Neuronal stem cell (in vitro differentiated cells): ENCODE measurements at places on chromosomes 4 and X.

- no peak for DNase-seq
These were observed 288.3 kb downstream of the CHIC1 start for GRCh38 chrX:73851014-73852009.

DNA sequence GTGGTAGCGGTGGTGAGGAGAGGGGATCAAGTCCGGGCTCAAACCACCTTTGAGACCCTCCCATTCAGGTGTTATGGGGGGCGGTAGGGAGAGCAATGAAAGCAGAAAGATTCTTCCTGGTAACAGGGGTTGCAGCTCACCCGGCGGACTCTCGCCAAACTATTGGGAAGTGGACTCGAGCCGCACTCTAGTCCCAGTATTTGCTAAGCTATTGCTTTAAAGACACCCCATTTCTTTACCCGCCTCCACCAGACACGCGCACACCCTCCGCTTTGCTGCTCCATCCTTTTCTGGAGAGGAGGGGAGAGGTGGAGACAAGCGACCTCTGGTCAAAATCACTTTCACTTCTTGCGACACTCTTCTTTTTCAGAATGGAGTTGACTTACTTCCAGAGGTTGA, 625 bp upstream of the GABRA4 start:
- DNase-seq: no peak

DNA sequence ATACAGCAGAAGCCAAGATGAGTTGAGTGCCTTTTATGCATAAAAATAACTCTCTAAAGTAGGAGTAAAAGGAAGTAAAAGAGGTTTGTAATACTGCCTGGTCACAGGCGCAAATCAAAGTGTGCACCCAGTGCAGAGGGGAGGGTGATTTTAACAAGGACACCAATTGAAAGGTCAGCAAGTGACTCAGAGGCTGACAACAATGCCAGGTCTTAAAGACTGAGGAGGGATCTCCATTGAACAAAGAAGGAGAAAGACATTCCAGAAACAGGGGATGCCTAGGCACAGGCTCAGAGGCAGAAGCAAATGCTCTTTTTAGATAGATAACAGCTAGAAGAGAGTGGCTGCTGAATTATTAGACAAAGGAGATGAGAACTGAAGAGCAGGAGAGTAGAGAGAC, 297.4 kb upstream of the VCX start:
- peak; percentile 6 for DNase-seq

GRCh38 chr4:40632080-40632479, 2.4 kb upstream of the RBM47 start:
- no peak for DNase-seq

- no peak for DNase-seq
These were observed 34.8 kb downstream of the DOCK11 start for GRCh38 chrX:118530219-118530911.

DNA sequence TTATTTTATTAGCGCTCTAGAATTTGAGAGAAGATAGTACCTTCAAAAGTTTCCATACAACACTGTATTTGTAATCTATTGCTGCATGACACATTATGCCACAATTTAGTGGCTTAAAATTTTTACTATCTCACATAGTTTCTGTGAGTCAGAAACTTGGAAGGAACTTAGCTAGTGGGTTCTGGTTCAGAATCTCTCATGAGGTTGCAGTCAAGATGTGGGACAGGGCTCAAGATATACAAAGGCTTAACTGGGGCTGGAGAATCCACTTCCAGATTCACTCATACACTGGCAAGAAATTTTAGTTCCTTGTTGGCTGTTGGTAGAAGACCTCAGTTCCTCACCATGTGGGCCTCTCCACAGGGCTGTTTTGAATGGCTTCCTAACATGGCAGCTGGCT, 11.5 kb upstream of the C4orf54 start:
- DNase-seq: no peak

DNA sequence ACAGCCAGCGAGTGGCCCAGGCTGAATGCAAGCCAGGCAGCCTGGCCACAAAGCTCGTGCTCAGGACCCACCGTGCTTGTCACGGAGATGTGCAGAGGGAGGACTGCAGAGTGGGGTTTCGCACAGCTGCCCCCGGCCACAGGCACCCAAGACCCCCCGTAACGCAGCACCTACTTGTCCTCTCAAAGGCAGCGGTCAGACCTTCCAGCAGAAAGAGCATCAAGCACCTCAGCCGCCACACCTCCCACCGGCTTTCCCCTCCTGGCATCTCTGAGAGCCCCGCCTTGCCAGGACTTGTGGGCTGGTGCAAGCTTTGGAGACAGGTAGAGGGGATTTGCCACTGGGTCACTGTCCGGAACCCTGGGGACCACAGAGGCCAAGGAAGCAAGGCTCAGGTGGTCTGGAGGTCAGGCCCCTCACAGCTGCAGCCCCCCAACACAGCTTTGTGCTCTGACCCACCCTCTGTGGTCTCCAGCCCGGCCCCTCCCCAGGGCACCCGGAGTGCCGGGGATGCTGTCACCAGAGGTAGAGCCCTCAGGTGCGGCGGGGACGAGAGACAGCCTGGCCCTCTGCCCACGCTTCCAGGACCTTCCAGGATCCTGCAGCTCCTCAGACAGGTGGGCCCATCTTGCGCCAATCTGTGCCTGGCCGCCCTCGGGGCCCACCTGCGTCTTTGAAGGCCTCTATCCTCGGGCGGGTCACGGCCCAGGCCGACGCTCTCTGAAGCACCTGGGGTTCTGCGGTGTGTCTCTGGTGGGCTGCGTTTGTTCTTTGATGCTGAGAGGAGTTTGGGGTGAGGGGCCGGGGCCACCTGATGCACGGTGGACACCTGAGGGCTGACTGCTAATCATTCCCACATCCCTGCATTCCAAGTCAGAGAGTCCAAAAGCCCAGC, 34.4 kb upstream of the HMX1 start:
- DNase-seq: no peak

DNA sequence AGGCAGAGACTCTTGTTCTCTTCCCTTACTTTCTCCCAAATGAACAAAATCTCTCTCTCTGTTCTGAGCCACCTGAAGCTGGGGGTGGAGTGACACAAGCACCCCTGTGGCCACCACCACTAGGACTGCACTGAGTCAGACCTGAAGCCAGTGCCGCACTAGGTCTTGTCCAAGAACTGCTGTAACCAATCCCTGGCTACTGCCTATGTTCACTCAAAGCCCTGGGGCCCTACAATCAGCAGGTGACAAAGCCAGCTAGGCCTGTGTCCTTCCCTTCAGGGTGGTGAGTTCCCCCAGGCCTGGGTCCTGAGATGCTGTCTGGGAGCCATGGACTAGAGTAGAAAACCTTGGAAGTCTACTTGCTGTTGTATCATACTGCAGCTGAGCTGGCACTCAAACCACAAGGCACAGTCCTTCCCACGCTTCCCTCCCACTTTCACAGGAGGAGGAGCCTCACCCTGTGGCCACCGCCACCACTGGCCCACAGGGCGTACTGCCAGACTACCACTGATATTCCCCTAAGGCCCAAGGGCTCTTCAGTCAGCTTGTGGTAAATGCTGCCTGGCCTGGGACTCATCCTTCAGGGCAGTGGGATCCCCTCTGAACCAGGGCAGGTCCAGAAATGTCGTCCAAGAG, 119.1 kb downstream of the RTL9 start:
- no peak for DNase-seq

GRCh38 chrX:44305921-44306320, 37.6 kb downstream of the EFHC2 start:
- DNase-seq: no peak

- no peak for DNase-seq
These were observed 339.5 kb upstream of the SPANXN4 start for GRCh38 chrX:142686206-142686605.

GRCh38 chrX:85808217-85808616, 239.1 kb downstream of the CHM start:
- DNase-seq: no peak

DNA sequence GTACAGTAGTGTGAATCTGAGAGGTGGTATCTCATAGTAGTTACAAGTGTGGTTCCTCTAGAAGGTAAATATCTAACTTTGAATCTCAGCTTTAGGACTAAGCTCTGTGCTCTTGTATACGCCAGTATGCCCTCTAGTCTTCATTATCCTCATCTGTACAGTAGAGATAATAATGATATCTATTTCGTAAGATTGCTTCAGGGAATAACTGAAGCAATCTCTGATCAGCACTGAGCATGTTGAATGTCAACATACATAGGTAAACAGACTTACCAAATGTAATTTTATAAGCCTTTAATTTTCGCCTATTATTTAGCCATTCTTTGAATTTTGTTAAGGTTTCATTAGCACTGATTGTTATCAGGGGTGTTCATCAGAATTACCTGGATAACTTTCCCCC, 175.2 kb upstream of the ANKRD50 start:
- no peak for DNase-seq

DNA sequence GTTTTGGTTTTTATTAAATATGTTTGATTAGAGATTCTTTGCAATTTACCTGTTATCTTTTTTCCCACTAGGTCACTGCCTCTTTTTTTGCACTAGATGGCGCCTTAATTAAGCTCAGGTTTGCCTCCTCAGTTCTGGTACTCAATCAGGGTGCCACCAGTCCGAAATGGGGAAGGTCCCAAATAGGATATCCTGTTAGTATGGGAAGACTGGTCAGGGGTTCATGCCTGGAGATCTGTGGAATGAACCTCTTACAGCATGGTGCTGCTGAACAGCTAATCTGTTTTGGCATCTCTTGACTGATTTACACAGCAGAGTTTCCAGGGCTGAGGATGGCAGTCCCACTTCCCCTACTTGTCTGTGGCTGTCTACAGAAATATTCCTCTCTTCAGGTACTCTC, 24.2 kb upstream of the VSIG1 start:
- DNase-seq: no peak

GRCh38 chr4:52376132-52376704, 282.9 kb downstream of the USP46 start:
- DNase-seq: peak; percentile 66

- DNase-seq: peak; percentile 35
These were observed 3.6 kb downstream of the GEMIN8 start for GRCh38 chrX:14026121-14026520.

DNA sequence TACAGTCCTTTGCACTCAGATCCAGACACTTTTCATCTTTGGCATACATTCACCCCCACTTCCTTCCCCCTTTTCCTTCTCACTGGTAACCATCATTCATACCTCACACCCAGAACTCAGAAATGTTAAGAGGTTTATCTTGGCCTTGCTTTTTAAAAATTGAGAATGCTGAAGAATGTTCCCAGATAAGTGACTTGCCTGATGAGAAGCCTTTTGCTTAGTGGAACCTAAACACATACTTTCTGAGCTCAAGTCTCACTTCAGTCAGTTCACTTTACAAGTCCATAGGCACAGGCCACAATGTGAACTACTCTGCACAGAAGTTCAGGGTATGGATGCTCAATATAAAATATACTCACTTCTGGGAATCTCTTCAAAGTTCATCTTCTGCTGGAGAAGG, 129.4 kb downstream of the GRIA3 start:
- DNase-seq: no peak
